ENCODE measurements at places on chromosomes 7 and 10.

GRCh38 chr7:5420881-5421713, 2.5 kb downstream of the TNRC18 start:
- peak overlapping the region; percentile 80 for H3K4me3 ChIP-seq
- peak overlapping the region; percentile 69 for H3K27ac ChIP-seq
- DNase-seq, result peak; percentile 59

DNA sequence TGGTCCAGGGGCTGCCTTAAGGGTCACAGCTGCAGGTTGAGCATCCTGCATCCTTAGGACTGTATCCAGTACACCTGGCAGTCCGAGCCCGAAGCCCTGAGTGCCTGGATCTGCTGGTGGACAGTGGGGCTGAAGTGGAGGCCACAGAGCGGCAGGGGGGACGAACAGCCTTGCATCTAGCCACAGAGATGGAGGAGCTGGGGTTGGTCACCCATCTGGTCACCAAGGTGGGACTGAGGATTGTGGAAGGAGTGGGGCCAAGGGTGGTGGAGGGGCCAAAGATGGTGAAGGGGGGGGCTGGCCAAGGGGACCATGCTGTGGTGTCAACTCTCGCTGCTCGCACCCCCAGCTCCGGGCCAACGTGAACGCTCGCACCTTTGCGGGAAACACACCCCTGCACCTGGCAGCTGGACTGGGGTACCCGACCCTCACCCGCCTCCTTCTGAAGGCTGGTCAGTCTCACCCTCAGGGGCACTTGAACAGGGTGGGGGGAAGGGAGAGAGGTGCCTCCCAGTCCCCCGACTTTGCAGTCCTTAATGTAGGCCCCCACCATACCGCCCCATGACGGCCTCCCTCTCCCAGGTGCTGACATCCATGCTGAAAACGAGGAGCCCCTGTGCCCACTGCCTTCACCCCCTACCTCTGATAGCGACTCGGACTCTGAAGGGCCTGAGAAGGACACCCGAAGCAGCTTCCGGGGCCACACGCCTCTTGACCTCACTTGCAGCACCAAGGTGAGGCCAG, 5.3 kb downstream of the NFKB2 start:
- H3K27me3 ChIP-seq, result no peaks in the 10 kb centered on the region
- H3K4me3 ChIP-seq, result no peak overlapping the region
- peak overlapping the region; percentile 75 for H3K27ac ChIP-seq
- H3K36me3 ChIP-seq, result peaks cover 25% of the 10 kb centered on the region
- H3K4me1 ChIP-seq, result peaks cover 33% of the 10 kb centered on the region

DNA sequence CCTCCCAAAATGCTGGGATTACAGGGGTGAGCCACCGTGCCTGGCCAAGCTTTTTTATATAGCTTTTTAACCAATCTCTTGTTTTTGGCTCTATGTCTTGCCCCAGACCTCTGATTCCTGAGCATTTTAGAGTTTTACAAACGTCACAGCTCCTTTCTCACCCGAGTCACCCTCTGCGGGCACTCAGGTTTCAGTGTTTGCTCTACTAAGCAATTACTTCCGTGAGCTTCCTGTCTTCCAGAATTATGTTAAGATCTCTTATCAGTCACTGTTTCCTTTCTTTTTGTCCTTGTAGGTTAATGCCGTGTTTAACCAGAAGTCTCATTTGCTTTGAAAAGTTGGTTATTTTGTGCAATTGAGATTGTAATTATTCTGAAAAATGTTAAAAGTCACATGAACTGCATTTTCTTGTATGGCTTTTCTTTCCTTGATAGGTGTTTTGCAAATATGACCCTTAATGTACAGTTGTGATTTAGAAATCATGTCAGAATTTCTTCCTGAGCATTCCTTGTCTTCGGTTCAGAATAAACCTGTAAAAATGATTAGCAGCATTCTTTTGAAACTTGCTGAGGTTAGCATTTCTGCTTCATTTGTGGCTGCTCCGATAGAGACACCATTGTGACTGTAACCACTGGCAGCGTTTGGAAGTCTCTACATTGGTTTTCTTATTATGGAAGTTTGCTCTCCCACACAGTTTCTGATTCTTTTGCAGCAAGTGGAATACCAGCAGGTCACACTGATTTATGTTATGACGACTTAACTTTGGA, 4.5 kb upstream of the HKDC1 start:
- H3K27me3 ChIP-seq, result no peaks in the 10 kb centered on the region
- H3K27ac ChIP-seq, result no peak overlapping the region
- no peaks in the 10 kb centered on the region for H3K36me3 ChIP-seq
- H3K4me1 ChIP-seq, result peaks cover 11% of the 10 kb centered on the region
- H3K4me3 ChIP-seq, result no peak overlapping the region
- DNase-seq, result no peak

- H3K4me3 ChIP-seq, result no peak overlapping the region
- H3K36me3 ChIP-seq, result peaks cover 1% of the 10 kb centered on the region
- no peak overlapping the region for H3K27ac ChIP-seq
- DNase-seq, result no peak
- no peaks in the 10 kb centered on the region for H3K4me1 ChIP-seq
Observed at GRCh38 chr10:98331885-98332284, 63.9 kb upstream of the LOXL4 start.
